ENCODE measurements at places on chromosomes 3 and 15.

- no peak for DNase-seq
Observed at GRCh38 chr3:27556887-27557286, 72.7 kb upstream of the SLC4A7 start.

GRCh38 chr15:60374628-60375081, 23.1 kb downstream of the ANXA2 start:
- DNase-seq, result peak; percentile 84

DNA sequence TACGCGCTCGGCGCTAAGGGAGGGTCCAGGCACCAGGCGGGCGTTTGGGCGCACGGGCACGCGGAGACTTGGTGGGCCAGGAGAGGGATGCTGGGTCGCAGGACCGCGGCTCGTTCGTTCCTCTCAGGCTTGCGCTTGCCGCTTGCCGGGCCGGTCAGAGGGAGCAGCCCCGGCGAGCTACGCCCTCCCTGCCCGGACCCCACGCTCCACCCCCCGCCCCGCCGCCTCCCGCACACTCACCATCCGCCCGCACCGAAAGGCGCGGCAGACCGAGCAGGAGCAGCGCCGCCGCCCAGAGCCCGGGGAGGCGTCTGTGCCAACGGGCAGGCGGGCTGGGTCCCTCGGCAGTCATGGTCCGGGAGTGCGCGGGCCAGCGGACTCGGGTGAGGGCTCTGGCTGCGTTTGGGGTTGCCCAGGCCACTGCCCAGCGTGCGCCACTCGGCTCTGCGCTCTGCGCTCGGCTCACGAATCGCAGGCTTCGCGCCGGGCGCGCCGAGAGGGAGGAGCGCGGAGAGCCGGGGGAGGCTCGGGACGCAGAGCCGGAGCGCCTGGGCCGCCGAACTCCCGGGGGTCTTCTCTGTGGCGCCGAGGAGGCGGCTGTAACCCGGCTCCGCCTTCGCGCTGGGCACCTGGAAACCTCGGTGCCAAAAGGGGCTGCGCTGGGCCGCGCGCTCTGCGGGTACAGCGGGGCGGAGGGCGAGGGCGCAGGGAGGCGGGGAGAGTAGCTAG, at the start of gene SUSD5:
Gene SUSD5, minus strand, starts transcription at position 365 of the 729 bp plus-strand sequence. Its CDS starts 13 bp downstream, at position 352.
- no peak for DNase-seq

- DNase-seq, result no peak
Observed at GRCh38 chr15:68470049-68470742, 38.2 kb upstream of the ITGA11 start.

DNA sequence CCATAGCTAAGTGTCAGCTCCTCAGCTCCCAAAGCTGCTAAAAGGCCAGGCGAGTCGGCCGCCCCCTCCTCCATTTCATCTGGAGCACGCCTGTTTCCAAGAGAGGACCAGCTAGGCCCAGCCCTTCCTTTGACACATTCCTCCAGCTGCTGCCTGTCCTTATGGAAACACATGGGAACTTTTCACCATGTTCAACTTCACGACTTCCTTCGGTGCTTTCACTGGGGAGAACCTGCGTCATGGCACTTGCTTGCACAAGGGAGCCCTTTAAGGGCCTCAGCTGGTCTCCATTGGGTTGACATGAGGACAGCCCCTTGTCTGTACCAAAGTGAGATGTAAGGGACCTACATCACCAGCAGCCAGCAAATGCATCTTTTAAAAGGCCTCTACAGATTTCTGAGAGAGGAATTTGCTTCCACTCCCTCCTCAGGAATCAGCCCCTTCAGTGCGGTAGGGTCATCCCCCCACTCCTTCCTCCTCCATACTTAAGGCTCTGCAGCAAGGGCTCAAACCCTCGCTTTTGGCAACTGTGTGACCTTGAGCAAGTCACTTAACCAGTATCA, 2.1 kb downstream of the MAGI1 start:
- DNase-seq, result no peak

DNA sequence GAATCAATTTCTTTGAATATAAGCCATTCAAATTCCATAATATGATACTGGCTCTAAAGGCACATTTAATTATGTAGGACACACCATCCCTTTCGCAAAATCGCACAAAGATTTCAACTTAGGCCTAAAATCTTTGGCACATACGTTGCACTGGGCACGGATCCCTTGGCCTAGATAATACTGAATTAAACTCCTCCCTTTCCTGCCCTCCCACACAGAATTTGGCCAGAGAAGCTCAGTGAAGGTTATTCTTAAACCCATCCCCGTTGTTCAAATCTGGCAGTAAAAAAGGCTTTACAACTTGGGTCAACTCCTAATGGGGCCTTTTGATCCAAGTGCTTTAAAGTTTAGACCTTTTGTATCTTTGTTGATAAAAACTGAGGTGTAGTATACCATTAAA, 247.2 kb downstream of the PTPRG start:
- DNase-seq, result peak; percentile 37

DNA sequence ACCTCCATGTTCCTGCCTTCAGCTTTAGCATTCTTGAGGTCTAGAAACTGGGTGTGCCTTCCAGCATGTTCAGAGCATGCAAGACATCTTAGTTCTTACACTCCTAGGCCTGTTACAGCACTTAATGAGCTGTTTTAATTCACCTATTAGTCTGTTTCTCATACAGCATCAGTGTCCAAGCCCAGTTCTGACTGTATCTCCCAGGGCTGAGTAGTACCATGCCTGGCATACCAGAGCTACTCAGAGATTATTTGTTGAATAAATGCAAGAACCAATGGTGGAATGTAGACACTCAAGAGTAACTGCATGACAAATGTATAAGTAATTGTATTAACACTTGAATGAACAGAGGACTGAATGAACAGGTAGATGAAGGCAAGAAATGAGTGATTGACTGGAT, 61.8 kb upstream of the SCN5A start:
- DNase-seq, result no peak

DNA sequence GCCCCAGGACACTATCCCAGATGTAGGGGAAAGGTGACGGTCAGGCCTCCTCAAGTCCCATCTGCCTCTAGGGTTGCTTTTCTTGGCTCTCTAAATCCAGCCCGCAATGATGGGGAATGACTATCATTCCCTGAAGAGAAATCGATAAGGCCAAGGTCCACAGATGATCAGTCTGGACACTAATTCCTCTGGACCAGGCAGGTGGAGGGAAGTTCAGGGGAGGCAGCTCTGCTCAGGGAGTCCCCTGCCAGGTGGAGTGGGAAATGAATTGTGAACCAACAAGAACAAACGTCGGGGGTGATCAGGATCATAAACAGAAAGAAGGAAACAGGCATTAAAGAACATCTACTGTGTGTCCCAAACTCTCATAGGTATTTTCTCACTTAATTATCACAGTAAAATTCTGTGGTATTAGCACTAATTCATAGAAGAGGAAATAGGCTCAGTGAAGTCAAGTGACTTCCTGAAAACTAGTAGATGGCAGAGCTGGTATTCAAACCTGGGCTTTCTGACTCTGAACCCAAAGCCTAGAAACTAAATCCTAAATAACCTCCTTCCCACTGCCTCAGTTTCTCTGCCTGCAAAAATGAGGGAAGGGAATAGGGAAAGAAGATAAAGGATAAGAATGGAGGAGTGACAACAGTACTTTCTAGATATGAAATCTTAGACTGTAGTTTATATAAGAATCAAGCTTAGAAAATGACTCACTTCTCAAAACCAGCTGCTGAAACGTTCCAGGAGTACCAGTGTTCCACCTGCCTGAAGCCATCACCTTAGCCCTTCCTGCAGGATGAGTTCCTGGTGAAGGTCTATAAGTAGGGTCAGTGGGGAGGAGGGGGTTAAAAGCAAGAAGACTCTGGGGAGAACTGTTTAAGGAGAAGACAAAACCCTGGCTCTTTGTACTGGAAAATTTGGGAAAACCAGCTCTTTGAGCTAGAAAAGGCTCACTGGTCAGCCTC, 7.5 kb downstream of the BMF start:
- no peak for DNase-seq

- no peak for DNase-seq
Observed at GRCh38 chr3:11914651-11915050, 68.0 kb upstream of the TAMM41 start.

DNA sequence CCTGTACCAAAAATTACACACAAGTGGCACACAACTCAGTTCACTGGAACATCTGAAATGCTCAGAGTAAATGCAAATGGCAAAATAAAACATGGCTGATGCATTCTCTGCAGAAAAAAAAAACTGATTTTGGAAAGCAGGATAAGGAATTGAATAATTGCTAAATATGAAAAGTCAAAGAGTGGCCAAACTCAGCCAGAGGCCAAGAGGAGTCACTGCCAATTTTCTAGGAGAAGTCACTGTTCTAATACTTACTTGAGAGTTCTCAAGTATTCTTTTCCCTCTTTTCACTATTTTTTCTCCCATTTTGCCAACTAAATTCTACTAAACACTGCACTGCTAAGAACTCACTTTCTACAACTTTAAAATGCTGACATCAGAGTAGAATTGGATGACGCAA, 1018.6 kb downstream of the TUSC7 start:
- no peak for DNase-seq

GRCh38 chr3:31170932-31171670, 276.6 kb upstream of the GADL1 start:
- no peak for DNase-seq

All from NCI-H446 treated with DMSO at 0.1 percent for 48 hours (cell line).